ENCODE measurements at places on chromosomes 1 and 21. TPM values are rescaled to one million over a fixed set of nuclear protein-coding genes. Genes with fewer than 3 reads are reported as not detected.

DNA sequence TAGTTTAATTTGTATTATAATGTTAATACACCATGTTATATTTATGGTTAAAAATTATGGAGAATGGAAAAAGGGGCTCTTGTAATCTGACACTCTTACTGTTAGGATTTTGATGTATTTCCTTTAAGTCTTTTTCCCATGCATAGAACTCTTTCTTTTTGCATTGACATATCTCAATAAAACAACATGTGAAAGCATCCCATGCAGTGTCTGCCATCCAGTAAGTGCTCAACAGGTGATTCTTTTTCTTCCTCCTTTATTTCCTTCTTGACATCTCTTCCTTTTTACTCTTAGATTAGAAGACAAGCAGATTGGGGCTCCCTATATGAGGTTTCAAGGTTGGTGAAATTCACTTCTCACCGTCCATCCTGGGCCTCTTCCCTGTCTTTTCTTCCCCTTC, 2.8 kb downstream of the NEXN start:
- DNase-seq, result no peak

DNA sequence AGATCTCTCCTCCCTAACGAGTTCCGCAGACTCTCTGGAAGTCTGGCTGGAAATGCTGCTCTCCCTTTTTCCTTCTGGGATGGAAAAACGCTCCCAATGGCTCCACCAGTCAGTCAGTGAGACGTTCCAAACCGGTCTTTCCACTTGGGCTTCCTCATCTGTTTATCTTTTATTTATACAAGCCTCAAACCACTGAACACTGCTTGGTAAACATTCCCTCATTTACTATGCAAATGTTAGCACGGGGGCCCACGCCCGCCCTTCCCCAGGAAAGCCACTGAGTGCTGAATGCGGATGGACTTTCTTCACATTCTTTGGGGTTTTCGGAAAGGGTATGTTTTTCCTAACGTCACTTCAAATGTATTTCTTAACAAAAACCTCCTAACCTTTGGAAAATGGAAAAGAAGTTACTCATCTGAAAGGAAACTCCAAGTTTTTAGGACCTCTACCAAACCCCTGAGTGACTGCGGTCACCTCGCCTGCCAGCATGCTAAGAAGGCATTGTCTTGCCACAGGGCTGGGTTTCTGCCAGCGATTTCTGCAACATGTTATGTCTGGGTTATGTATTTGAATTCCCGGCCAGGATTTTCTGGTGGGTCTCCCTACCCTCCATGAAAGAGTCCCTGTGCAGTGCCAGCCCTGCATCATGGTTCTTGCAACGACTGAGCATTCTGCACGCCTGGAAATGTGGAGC, 14.0 kb upstream of the UMODL1 start:
- no peak for DNase-seq

DNA sequence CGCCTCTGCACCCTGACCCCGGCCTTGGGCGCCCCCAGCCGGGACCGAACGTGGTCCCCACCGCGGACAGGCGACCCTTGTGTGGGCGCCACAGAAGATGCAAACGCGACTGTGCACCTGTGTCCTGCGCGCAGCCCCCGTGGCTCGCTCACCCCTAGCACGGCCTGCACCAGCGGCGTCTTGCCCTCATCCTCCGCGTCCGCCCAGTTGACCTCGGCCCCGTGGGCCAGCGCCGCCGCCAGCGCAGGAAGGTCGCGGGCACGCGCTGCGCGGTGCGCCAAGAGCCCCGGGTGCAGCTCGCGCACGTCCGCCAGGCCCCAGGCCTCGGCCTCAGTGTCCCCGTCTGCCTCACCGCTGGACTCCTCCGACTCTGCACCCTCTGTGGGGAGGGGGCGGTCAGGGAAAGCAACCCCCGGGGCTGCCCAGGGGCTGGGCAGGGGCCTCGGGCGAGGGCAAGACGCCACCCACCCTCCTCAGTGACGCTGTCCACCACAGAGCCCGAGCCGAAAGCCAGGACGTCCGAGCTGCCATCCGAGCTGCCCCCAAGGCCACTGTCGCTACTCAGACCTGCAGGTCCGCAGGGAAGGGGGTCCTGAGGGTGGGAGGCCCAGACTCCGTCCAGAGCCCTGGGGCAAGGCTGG, 13.4 kb downstream of the ACAP3 start:
- DNase-seq, result no peak

GRCh38 chr1:7313826-7314225, 457.3 kb upstream of the VAMP3 start:
- DNase-seq, result no peak

DNA sequence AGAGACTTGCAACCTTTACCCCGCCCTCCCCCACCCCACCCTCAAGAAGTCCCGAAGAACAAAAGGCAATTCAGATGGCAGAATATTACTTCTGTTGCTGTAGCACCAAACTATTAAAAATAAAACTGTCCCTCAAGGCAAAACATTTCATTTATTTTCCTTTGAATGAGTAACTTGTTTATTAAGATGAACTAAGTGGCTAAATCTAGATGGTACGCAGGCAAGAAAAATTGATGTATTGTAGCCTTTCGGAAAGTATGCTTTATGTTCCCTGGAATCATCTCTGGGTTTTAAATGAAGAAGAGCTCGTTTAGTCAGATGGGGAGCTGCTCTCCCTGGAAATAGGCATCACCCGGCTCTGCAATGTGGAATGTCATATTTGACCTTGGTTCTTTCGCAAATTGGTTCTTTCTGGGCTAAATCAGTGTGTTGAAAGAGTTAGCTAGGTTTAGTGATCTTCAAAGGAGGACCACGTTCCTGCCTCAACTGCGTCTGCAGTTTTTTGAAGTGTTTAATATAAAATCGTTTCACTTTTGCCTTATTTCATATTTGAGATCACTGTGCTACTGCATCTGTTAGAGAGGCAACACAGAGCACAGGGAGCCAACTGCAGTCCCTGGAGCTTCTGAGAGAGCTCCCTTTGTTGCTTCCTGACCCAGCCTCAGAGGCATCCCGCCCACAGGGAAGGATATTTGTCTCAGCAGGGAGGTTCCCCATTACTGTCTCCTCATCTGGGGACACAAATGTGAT, 61.8 kb downstream of the KIF26B start:
- DNase-seq, result no peak

The PPCS gene
- 80.4 TPM for polyA plus RNA-seq

The BARHL2 gene
- not detected for polyA plus RNA-seq

The DNAJC6 gene
- polyA plus RNA-seq, result 6.6 TPM

The PROX1 gene
- polyA plus RNA-seq, result 8.5 TPM
